ENCODE measurements at places on chromosomes 5 and 9.

DNA sequence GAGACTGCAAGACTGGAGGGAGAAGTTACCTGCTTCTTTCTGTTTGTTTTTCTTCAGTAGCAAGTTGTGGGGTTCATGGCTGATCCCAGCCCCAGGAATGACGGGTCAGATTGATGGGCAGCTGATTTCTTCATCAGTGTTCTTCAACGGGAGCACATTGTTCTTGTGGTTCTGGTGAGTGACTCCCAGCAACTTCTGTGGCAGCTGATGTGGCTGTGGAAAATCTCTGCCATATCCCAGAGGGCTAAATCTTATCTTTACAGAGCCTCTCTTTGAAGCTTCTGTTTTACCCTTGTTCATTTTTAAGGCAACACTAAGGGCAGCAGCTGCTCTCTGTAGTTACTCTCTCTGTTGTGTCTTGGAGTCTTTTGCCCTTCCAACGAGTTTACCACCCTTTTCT is 710.3 kb downstream of the PRELID2 start:
- no peak for DNase-seq

DNA sequence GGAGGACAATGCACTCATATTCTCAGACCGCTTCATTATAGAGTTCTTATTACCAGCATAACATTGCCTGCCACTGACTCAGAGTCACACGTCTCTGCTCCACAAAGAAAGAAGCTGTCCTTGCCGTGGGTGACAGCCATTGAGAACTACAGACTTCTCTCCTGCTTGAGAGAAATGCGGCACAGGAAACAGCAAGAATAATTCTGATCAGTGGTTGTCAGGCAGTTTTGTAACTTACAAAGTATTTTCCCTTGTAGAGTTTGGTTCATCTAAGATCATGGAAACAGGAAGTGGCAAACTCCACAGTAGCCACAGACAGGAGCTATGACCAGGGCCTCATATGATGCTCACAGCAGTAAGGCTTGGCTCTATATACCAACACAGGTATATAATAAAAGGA is 47.0 kb downstream of the KCNV2 start:
- DNase-seq, result no peak

DNA sequence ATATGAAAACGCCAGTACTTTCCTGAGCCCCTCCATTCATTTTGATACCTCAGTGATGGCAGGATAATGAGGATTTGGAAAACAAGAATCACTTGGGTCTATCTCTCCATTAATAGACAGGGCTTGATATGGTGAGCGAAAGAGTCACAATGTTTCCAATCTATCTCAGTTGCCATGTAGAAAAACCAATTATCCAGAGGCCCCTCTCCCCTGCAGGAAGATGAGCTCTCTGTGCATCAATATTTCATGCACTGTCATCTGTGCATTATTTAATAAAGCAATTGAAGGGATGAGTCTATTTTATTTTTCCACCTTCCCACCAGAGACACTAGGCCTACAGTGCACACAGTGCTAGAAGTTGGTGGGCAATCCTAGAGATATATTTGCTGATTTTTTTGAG is 326.9 kb downstream of the SPOCK1 start:
- no peak for DNase-seq

GRCh38 chr9:21255538-21256212 is 15.9 kb upstream of the IFNA14 start:
- no peak for DNase-seq

- no peak for DNase-seq
These were observed 1992.3 kb downstream of the MAT2B start for GRCh38 chr5:165497707-165498106.

GRCh38 chr9:86751207-86751606 is 196.1 kb downstream of the GAS1 start:
- no peak for DNase-seq

DNA sequence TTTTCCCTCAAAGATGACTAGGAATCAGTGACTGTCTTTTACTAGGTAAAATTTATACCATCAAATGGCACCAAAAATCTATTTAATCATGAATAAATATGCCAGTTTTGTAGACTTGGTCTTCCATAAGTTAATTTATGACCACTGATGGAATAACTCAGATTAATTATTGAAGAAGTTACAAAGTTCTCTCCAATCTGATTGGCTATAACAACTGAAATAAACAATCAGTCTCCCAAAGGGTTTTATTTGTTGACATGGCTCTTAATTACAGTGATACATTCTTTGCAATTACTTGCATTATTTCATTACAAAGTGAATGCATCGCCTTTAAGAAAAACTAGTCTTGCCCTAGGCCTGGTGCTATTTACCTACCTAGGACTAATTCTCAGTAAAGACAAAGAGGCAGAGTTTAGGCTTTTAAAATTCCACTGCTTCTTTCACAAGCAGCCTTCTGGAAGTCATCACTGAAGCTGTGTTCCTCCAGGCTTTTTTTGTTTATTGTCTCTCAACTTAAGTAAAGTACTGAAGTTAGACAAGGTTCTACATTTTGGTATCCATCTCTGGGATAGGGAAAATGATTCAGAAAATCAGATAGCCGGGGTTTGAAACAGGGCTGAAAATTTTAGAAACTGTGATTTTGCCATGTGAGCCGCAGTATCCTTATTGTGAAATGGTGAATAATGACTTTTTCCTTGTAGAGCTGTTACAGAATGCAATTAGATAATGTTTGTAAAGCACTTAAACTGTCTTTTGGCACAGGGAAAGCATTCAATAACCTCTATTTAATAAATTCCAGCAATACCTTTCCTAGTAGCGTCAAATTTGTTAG is 2.5 kb downstream of the STOM start:
- DNase-seq, result no peak

Data from kidney epithelial cell (primary cell).